ENCODE measurements at places on chromosomes 6 and 20.

- no peak for DNase-seq
Measured at GRCh38 chr6:155399062-155399744, 56.4 kb downstream of the NOX3 start.

DNA sequence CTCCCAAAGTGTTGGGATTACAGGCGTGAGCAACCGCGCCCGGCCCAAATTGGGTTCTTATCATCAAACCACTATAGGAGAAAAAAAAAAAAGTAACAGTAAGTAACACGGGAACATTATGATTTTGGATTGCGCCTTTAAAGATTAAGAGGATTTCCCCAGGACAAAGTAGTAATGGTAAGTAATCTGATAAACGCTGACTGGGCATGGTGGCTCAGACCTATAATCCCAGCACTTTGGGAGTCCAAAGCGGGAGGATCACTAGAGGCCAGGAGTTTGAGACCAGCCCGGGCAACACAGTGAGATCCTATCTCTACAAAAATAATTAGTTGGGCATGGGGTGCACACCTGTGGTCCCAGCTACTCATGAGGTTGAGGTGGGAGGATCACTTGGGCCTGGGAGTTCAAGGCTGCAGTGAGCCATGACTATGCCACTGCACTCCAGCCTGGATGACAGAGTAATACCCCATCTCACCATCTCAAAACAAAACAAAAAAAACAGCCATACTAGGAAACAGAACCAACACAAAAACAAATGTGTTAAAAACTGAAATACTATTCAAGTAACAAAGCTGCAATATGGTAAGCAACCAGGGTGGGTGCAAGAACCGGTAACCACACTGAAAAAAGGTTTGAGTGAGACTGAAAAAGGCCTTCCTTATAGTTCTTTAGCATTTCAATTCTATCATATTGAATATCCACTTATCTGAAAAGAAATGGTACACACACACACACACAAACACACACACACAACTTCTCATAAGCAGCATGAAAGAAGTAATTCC, 8.2 kb downstream of the C6orf62 start:
- no peak for DNase-seq

DNA sequence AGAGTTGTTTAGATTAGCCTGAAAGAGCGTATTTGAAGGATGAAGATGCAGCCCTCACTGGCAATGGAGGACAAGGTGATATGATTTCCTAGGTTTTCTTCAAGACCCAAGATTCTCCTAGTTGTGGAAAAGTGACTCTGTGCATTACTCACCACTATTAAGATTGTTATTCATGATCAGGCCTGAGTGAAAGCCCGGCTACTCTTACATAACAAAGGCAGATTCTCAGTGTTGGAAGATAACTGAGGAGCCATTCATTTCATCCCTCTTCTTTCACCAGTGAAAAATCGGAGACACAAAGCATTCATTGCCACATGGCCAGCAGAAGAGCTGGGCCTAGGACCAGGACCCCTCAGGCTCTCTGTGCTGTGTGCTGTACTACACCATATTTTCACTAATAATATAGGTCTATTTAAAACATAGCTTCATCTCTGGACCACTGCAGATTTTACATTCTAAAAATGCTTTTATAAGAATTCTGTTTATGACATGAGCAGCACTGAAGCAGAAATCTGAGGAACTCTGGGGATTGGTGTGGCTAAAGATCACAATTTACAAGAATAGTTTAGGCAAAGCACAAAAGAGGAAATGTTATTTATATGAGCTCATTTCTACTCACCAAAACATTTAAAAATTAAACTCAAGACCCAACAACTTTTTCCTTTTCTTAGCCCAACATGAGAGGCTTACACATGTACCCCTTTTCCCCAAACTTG, 181.9 kb upstream of the CCN2 start:
- DNase-seq: no peak

- DNase-seq: no peak
Measured at GRCh38 chr20:64156886-64157875, 7.1 kb upstream of the MYT1 start.

DNA sequence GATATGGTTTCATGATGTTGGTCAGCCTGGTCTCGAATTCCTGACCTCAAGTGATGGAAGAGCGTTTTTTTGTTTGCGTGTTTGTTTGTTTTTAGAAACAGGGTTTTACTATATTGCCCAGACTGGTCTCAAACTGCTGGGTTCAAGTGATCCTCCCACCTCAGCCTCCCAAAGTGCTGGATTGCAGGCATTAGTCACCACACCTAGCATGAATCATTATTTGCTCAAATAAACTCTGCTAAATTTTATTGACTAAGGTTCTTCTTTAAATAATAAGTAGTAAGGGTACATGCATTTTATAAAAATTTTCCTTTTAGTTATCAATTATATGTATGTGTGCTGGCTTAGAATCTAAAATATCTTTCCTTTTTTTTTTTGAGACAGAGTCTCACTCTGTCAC, 52.9 kb downstream of the ZBTB9 start:
- DNase-seq: no peak

DNA sequence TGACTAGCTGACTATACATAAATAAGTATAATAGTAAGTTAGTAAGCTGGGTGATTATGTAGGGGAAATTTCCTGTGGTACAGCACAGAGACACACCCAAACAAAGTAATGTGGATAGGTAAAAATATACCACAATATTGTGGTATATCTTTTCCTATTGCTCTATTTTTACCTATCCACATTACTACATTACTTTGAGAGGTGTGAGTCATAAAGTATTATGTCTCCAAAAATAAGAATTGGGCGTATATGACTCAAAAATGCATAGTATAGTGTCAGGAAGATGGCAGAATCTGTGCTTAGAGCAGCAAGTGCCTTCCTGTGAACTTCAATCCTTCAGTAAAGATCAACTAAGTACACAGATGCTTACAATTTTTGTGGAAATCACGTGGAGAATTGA, 2.7 kb upstream of the SIRPG start:
- DNase-seq: no peak

- no peak for DNase-seq
Measured at GRCh38 chr6:89335164-89335563, 17.4 kb downstream of the UBE2J1 start.

DNA sequence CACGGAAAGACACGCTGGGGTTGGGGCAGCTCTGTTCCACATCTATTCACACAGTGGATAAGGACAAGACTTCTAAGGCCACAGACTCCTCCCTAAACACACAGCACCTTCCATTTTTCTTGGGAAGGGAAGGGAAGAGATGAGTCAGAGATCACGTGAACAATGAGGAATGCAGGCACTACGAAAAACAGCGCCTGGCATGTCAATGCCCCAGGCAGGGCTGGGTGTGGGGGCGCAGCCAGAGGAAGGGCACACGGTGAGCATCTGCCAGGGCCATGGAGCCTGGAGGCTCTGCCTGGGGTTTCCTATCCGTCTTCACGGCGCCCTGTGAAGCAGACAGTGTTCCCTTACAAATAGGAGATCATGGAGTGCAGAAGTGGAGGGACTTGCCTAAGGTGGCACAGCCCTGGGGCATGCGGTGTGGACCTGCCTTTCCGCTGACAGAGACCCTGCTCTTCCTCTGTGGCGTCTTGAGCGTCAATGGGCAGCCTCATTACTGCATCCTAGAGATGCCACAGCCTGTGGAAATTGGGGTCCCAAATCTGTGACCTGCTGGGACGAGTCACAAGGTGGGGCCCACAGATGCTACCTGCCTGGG, 15.4 kb downstream of the UNC93A start:
- DNase-seq: no peak

- DNase-seq: no peak
Measured at GRCh38 chr20:48897305-48898010, 24.1 kb upstream of the ARFGEF2 start.

GRCh38 chr6:45378334-45378926, 696 bp upstream of the SUPT3H start:
- DNase-seq: no peak

DNA sequence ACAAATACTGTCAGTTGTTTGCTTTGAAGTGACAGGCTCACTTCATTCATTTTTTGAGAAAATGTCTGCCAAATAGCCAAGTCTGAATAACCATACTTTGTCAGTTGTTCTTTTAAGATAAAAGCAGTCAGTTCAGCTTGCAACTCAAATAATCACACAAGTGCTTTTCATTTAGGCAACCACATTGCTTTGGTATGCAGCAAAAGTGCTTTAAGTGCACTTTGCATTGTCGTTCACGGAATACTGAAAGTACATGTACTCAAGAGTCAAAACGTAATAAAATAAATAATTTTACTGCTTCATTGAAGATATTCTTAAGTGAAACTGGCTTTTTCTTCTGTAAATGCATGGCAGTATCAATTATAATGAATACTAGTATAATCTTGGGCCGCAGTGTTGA, 107.2 kb downstream of the MMS22L start:
- no peak for DNase-seq

DNA sequence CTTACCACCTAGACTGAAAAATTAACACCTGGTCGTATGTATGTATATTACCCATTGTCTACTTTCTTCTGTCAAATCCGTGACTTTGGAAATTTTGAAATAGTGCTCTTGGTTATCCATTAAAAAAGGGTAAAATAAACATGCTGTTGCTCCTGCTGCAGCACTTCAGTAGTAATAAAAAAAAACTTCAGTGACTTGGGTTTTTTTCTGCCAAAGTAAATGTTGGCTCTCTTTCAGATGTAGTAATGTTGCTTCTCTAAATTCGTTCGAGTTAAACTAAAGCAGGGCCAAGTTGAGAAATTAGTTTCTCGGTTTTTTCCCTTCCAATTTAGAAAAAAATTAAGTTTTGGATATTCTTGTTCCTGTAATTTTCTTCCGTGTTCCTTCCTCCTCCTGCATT, 34.2 kb downstream of the JARID2 start:
- DNase-seq: no peak

DNA sequence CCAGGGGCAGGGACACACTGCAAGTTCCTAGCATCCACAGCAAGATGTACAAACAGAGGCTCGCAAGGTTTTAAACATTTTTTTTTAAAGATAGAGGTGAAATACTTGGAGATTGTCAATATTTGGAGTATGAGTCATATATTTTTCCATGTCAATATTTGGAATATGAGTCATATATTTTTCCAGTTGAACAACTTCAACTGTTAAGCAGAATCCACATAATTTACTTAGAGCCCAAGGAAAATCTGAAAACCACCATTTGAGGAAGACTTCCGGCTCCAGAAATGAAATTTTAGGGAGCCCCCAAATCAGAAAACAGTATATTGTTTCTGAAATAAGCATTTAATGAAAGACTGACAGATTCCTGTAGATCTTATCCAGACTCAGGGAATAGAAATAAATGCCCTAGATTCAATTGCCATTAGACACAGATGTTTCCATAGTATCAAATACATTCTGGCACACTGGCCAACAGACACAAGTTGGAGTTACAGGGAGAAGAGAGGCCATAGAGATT, 51.6 kb upstream of the FAM184A start:
- no peak for DNase-seq

DNA sequence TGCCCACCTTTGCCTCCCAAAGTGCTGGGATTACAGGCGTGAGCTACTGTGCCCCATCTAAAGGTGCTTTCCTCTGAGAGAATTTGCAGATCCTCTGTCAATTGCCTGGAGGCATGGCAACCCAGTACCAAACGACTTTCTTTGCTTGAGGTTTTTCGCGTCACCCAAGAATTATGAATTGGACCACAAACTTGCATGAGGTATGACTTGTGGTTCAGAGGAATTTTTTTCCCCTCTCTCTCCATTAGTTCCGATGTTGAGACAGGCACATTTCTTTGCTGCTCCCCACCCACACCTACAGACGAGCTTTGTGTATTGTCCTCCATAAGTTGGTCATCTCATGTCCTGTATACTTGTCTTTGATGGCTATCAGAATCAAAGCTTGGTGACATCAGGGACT, 11.8 kb upstream of the SCAF8 start:
- no peak for DNase-seq

DNA sequence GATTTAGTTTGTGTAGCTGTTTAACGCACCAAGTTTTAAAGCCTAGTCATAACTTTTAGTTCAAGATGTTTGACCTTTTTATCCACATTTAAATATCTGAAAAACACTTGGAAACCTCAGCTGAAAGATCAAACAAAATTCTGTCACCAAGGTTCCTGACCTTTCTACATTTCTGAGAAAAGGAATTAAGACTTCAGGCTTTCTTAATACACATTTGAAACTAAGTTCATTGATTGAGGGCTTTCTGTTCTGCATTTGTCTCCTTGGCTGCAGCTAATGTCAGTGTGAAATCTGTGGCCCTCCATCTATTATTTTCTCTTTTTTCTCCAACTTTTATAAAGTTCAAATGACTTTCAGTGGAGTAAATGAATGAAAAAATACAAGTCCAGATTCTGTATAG, 22.7 kb upstream of the FBXL4 start:
- no peak for DNase-seq

GRCh38 chr6:80133020-80133419, 26.5 kb downstream of the BCKDHB start:
- no peak for DNase-seq

DNA sequence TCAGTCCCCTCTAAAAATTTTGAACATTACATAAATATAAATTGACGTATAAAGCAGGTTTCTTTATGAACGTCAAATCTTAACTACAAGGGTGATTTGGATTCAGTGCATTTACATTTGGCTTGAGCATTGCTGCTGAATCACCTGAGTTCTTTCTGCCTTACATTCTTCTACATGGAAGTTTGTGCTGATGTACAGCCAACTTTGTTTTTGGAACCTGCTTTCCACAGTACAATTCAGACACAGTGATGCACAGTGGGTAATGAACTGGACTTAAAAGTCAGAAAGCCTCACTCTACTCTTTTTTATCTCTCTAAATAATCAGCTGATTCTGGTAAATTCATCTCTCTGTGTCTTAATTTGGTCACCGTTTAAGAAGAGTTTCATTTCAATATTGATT, 47.6 kb downstream of the RCAN2 start:
- DNase-seq: no peak

GRCh38 chr6:104400844-104401243, 458.9 kb downstream of the HACE1 start:
- DNase-seq: no peak

DNA sequence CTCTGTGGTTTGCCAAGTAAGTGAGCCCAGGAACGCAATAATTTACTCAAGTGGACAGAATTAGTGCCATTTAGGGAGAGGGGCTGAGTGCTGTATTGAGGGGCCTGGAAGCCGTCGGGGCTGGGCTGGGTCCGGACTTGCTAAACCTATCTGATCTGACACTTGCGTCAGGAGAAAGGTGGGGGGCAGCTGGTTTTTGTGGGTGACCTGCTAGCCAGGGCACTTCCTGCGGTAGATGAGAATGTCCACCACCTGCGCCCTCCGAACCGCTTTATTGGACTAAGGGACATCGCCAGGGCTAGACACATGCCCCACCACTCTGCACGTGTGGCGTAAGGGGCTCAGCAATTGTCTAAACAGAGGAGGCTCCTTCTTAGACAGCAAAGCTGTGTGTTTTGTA, 139.1 kb downstream of the CDH4 start:
- DNase-seq: no peak

DNA sequence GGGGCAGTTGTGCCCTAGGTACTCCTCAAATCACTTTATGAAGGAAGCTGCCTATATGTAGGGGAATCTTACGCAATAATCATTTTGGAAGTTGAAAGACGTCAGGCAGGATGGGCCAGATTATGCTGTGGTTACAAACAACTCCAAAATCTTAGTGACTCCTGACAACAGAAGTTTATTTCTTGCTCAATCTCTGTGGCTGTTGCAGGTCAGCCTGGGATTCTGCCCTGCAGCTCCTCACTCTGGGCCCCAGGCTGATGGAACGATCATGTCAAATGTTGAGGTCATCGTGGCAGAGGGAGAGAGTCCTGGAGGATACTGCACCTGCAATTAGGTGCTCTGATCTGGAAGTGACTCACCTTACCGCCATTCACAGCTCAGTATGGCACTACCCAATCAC, 88.4 kb downstream of the ZDHHC14 start:
- DNase-seq: no peak

Data from CD4-positive, alpha-beta T cell treated with Interferon alpha-2 for 1 hour (primary cell).